Trophoblast cell (in vitro differentiated cells and primary cell): ENCODE measurements at places on chromosomes 6 and 20.

DNA sequence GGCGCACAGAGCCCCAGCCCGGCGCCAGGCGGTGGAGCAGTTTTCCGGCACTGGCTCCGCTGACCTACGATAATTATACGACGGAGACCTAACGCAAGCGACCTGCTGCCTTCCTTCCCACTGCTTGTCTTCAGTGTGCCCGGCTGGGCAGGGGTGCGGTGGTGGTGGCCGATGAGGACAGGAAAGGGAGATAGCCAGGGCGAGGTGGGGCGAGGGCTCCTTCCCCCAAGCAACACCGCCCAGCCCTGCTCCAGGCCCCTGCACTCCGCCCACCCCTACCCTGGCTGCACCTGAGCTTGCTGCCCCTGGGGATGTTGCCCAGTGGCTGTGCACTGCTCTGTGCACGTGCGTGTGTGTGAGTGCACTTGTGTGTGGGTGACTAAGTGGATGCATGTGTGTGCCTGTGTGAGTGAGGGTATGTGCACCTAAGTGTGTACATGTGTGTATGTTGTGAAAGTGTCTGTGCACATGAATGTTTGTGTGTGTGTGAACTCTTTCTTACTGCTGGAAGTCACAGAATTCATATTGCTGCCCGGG lies 42.6 kb upstream of the IRF4 start:
- H3K4me3 ChIP-seq = no peak overlapping the region
- no peaks in the 10 kb centered on the region for H3K27me3 ChIP-seq
- peaks cover 7% of the 10 kb centered on the region for H3K36me3 ChIP-seq
- H3K27ac ChIP-seq = no peak overlapping the region
- H3K4me1 ChIP-seq = no peaks in the 10 kb centered on the region
- no peak for DNase-seq

GRCh38 chr6:138440758-138441357 lies 36.8 kb downstream of the HEBP2 start:
- no peak for DNase-seq
- H3K36me3 ChIP-seq = peaks cover 3% of the 10 kb centered on the region
- H3K4me3 ChIP-seq = no peak overlapping the region

DNA sequence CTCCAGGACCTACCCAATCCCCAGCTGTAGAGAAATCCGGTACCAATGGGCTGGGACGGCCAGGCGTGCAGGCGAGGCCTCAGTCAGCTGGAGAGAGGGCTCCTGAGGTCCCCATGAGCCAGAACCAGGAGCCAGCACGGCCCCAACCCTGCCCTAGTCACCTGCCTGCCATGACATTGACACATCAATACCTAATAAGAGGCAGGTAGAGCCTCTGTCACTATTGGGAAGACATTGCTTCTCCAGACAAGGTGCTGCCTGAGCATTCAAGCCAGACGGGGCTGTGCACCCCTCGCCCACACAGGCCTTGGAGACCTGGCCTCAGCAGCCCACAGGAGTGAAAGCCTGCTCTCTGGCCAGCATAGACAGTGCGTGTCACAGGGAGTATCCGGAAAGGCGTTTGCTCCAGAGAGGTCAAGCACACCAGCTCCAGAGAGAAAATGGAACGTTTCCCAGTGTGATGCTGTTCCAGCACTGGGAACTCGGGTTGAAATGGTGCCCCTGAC lies 3.5 kb downstream of the DLL1 start:
- H3K36me3 ChIP-seq = peaks cover 28% of the 10 kb centered on the region
- DNase-seq = no peak
- H3K27me3 ChIP-seq = peaks cover 38% of the 10 kb centered on the region
- no peak overlapping the region for H3K27ac ChIP-seq

DNA sequence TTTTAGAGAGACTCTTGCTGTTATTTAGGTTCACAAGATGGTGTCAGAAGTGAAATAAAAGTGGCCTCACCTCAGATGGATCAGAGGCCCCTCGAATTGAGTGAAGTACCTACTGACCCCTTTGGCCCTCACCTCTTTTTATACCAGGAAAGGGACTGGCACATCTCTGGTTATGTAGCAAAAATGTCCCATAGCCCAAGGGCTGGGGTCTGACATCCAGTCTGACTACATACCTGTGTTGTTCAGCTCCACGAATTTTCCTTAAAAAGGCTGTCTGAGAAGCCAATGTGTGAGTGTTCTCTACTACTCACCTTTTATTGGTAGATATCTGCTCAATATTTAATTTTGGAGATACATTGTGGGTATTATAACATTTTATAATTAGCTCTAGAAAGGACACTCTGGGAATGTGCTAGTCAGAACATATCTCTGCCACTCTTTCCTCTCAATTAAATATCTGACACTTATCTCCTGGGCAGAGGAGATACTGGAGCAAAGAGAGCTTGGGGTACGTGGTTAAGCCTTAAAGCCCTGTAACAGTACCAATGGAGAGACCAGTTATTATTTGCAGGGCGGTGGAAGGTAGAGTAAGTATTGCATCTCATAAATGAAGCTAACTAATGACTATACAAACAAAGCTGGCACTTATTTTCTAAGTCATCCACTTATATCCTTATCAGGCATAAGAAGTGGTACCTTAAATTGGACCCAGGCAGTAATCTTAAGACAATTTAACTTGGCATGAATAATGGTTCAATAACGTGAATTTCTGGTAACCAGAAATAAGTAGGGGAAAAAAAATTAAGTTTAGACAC lies 20.0 kb upstream of the IL22RA2 start:
- H3K27me3 ChIP-seq = no peaks in the 10 kb centered on the region
- peaks cover 2% of the 10 kb centered on the region for H3K4me1 ChIP-seq
- H3K36me3 ChIP-seq = no peaks in the 10 kb centered on the region

- no peaks in the 10 kb centered on the region for H3K36me3 ChIP-seq
- no peaks in the 10 kb centered on the region for H3K27me3 ChIP-seq
- H3K4me3 ChIP-seq = no peak overlapping the region
- H3K4me1 ChIP-seq = peaks cover 6% of the 10 kb centered on the region
- no peak overlapping the region for H3K27ac ChIP-seq
Observed at GRCh38 chr20:58550275-58551059, 35.3 kb upstream of the APCDD1L start.
